ENCODE measurements at places on chromosomes 1 and 21.

- DNase-seq: no peak
Measured at GRCh38 chr1:182226618-182227017, 165.0 kb downstream of the GLUL start.

- DNase-seq: no peak
Measured at GRCh38 chr21:31186916-31187315, 148.6 kb upstream of the KRTAP19-8 start.

GRCh38 chr1:153534226-153534924 lies 1.4 kb downstream of the S100A6 start:
- DNase-seq: no peak

DNA sequence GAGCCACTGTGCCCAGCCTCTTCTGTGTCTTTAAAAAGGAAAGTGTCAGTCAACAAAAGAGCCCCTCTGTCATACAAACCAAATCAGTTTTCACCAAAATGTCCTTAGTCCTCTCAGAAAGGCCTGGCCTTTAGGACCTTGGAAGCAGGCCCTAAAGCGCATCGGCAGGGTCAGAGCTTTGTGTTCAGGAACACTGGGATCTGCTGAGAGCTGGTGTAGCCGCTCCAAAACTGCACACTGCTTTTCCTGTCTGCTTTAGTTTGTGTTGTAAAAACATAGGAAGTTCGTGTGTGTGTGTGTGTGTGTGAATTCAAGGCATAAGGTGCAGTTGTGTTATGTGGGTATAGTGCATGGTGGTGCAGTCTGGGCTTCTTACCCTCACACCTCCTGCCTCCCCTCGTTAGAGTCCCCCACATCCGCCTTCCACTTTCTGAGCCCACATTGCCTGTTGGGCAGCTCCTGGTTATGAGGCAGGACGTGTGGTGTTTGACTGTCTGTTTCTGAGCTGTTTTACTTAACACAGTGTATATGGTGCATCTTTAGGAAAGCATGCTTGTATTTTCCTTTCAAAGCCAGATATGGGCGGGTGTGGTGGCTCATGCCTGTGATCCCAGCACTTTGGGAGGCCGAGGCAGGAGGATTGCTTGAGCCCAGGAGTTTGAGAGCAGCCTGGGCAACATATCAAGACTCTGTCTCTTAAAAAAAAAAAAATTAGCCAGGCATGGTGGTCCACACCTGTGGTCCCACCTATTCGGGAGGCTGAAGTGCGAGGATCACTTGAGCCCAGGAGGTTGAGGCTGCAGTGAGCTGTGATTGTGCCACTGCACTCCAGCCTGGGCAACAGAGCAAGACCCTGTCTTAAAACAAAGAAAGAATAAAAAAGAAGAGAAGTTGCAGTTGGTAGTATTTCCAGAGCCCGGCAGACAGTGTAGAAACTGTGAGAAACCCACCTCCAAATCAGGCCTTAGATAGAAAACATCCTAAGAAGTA lies 12.4 kb downstream of the IBA57 start:
- no peak for DNase-seq

DNA sequence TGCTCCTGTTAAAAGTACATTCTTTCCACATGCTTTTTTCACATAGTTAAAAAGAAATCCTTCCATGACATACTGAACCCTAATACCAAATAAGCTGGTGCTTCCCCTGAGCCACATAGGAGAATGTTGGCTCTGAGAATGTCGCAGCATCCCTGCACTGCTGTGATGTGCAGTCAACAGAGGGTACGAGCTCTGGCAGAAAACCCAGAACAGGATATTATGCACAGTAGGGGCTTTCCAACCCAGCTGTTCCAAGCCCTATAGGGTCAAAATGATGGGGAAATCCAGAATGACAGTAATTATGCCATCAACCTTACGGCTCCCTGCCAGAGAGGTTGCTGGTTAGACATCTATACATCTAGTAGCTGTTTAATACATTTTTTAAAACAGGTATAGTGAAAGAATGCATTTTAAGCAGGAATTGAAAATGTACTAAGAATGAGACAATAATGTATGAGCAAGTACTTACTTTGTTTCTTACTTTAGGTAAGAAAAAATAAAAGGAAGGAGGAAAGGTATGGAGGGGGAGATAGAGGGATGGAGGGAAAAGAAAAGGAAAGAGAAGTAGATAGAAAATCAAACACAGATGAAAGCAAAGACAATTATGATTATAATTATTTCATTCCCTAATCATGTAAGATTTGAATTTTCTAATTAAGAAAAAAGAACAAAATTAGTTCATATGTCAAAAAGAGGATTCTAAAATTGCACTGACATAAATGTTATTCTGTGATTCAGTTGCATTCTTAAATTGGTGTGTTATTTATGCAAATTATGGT lies 126.0 kb downstream of the NR5A2 start:
- DNase-seq: no peak

DNA sequence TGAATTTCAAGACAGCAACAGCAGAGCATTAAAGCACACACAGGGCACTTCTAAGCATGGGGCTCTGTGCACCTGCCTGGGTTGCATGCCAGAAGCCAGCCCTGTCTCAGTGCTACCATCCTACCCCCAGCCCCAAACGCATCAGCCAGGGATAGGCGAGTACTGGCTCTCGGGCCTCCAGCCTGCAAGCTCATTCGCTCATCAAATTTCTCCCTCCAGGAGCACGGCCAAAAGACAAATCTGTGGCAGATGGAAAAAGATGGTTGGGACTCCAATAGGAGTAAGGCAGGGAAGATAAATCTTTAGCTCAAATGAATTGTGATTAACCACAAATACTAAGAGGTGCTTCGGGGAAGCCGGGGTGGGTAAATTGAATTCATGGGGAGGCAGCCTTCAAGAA lies 189.6 kb downstream of the KAZN start:
- peak; percentile 49 for DNase-seq

DNA sequence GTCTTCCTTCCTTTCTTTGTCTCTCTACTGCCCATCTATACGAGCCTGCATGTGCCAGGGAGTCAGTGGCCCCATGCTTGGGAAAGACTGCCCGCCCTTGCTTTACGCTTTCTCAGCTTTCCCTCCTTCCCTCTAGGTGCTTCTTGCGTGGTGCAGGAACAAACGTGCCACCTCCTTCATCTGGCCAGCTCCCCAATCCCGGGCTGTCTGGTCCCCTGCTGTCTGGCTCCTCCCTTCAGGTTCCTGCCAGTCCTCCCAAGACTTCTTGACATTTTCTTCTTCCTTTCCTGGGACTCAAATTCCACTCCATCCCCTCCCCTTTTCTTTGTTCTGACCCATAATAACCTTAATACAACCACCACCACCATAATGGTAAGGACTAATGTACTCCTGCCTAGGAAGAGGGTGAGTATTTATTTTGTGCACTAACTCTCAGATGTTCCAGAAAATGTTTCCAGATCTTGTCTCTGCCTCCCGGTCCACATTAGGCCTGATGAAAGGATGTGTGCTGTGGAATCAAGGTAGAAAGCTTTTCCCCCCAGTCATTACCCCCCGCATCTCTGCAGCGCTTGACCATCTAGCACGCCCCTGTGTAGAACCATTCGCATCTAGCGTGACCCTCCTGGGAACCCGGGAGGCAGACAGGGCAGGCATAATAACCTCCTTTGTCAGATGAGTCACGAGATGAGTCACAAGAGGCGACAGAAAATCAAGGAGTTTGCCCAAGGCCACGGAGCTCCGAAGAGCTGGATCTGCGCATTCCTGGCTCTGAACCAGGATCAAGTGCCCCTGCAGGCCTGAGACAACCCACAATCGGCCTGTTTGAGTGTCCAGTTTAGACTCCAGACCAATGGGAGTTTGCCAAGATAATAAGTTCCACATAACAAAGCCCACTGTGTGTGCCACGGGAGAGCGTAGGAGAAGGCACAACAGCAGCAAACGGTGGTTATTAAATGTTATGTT lies 60.1 kb upstream of the NEK2 start:
- DNase-seq: peak; percentile 26

DNA sequence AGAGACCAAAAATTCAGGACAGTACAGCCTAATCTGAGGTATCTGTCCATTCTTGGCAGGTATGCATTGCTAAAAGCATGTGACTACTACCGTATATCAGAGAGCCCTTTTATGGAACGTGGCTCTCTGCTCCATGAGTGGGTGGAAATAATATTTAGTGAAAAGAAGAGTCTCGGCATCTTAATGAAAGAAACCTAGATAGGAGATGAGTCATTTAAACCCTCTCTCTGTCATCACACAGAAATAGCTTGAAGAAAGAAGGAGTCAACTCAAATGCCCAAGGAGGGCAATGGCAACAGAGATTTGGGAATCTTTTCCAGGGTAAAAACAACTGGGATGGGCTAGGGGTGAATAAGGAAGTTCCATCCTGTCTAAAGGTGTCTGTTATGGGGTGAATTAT lies 528.2 kb downstream of the SMYD3 start:
- no peak for DNase-seq

- peak; percentile 69 for DNase-seq
Measured at GRCh38 chr1:30713311-30713710, 10.1 kb downstream of the MATN1 start.

- peak; percentile 9 for DNase-seq
Measured at GRCh38 chr21:38340131-38340530, 83.3 kb downstream of the KCNJ15 start.

DNA sequence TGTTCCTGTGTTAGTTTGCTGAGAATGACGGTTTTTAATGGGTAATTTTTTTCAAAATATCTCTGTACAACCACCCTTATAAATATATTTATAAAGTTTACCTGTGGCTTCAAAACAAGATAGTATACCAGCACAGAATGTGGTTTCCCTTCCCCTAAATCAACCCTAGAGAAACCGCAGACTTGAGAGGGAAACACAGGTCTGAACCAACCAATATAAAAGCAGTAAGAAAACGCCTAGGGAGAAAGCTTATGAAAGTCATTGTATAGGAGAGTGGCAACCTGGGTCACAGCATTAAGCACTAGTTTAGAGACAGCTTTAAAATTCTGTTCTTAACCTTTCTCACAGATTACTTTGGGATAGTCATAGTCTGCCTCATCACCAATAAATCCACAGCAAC lies 180.6 kb upstream of the LHX8 start:
- no peak for DNase-seq

GRCh38 chr1:207807690-207808321 lies 56.0 kb downstream of the CD46 start:
- no peak for DNase-seq

DNA sequence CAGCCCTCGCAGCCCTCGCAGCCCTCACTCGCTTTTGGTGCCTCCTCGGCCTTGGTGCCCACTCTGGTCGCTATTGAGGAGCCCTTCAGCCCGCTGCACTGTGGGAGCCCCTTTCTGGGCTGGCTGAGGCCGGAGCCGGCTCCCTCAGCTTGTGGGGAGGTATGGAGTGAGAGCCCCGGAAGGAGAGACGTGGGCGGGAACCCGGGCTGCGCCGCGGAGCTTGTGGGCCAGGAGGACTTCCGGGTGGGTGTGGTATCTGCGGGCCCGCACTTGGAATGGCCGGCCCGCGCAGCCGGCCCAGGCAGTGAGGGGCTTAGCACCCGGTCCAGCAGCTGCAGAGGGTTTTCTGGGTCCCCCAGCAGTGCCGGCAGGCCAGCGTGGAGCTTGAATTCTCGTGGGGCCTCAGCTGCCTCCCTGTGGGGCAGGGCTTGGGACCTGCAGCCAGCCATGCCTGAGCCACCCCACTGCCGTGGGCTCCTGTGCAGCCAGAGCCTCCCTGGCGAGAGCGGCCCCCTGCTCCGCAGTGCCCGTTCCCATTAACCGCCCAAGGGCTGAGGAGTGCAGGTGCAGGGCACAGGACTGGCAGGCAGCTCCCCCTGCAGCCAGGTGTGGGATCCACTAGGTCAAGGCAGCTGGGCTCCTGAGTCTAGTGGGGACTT lies 9.9 kb upstream of the CFHR2 start:
- no peak for DNase-seq

DNA sequence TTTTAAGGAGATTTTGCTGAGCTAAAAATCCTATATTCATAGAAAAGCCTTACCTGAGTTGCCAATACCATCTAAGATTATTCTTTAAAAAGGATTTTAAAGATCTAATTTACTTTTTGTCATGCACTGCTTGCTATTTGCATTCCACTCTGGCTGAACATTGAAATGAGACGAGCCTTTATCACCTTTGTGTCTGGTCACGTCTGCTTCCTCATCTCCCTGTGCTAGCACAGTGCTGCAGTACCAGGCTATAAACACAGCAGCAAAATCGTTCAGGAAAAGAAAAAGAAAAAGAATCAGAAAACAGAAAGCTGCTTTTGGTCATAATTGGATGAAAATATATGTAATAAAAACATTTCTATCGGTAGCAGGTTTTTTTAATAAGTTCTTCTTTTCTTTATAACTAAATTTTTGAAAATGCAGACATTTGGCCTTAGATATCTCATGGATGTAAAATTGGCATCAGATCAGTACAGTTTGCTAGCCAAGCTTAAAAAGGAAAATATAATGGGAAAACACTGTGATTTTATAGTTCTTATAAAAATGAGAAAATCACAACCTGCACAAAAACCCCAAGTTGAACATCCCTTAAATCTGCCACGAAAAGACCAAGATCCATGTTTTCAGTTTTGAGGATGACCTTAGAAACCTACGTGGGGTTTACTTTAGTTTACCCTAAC lies 735.7 kb upstream of the CXADR start:
- DNase-seq: no peak

DNA sequence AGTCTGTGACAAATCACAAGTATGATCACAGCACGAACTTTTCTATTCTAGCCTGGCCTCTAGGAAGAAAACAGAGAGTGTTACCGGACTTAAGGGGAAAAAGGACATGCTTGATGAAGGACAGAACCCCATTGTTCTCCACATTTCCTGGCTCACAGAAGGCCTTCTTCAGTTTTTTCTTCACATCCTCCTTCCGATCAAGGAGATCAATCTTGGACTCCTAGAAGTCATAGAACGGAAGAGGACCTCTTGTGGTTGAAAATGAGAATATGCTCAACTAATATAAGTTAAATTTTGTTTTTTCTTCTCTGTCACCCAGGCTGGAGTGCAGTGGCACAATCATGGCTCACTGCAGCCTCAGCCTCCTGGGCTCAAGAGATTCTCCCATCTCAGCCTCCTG lies 30.3 kb downstream of the YARS1 start:
- DNase-seq: no peak

DNA sequence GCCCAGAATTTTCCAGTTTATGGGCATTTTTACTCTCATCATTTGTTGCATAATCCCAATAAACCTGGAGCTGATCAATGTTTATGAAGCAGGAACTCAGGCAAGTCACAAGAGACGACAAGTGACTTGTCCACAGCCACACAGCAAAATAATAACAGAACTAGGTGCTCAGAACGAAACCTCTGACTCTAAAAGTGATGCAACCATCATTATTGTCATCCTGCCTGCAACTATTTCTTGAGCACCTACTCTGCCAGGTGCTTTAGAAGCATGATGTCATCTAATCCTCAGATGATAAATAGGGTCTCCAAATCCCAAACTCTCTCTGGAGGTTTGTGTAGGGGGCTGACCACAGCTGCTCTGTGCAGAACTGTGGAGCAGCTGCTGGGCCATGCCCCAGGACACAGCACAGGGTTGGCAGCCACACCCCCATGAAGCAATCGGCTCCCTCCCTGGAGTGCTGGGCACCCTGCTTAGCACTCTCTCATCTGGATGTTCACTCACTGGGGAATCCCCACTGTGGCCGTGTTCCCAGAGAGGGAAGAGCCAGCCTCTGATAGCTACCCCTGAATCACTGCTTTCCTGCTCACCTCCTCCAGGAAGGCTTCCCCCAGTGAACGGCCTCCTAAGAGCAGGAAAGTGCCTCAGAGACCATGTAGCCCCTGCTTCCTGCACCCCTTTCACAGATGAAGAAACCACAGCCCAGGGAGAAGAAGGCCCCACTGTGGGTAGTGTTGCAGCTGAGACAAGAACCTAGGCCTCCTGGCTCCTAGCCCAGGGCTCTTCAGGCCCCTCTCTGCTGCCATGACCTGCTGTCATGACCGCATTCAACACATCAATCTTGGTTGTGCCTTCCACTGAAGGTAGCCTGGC lies 2.1 kb downstream of the TTC22 start:
- DNase-seq: peak; percentile 10

GRCh38 chr1:150535511-150536287 lies 13.5 kb upstream of the ADAMTSL4 start:
- DNase-seq: no peak
